Foreskin keratinocyte (primary cell): ENCODE measurements at places on chromosomes 12 and 14. TPM values are rescaled to one million over a fixed set of nuclear protein-coding genes. Genes with fewer than 3 reads are reported as not detected.

Gene DENR
- 36.9 and 45.0 TPM in 2 replicates for polyA plus RNA-seq

Gene KRR1
- 32.5 and 47.0 TPM in 2 replicates for polyA plus RNA-seq

Gene TEAD4
- 16.4 and 21.1 TPM in 2 replicates for polyA plus RNA-seq

Gene KRT73
- polyA plus RNA-seq: not detected in 2 replicates

Gene FGF6
- polyA plus RNA-seq: not detected in 2 replicates

Gene LALBA
- not detected in 2 replicates for polyA plus RNA-seq

Gene LAG3
- 0.12 and 0.20 TPM in 2 replicates for polyA plus RNA-seq

Gene GRIP1
- 0.44 and 0.59 TPM in 2 replicates for polyA plus RNA-seq

Gene KLRK1
- polyA plus RNA-seq: not detected in 2 replicates

Gene FAM90A1
- 0.28 and 0.50 TPM in 2 replicates for polyA plus RNA-seq

Gene ZNF385A
- polyA plus RNA-seq: 77.1 and 81.3 TPM in 2 replicates

Gene PLEKHD1
- not detected in 2 replicates for polyA plus RNA-seq

Gene RASAL1
- polyA plus RNA-seq: not detected in 2 replicates

Gene CLEC2A
- not detected in 2 replicates for polyA plus RNA-seq

Gene DNAH10
- polyA plus RNA-seq: 0.04 and 0.06 TPM in 2 replicates

Gene CD9
- polyA plus RNA-seq: 620 and 648 TPM in 2 replicates

Gene KLHL33
- not detected in 2 replicates for polyA plus RNA-seq

Gene MEG3
- 7.7 and 10.4 TPM in 2 replicates for polyA plus RNA-seq

Gene TSPAN9
- 16.2 and 19.0 TPM in 2 replicates for polyA plus RNA-seq

Gene RHOJ
- polyA plus RNA-seq: 0.03 and 0.11 TPM in 2 replicates

Gene PLEKHG7
- polyA plus RNA-seq: not detected in 2 replicates

Gene ASCL1
- not detected in 2 replicates for polyA plus RNA-seq

Gene CLEC14A
- not detected in 2 replicates for polyA plus RNA-seq

Gene TDRD9
- 0.26 and 1.1 TPM in 2 replicates for polyA plus RNA-seq

Gene LRFN5
- polyA plus RNA-seq: not detected in 2 replicates

Gene ERP29
- polyA plus RNA-seq: 177 and 179 TPM in 2 replicates

Gene DTX1
- not detected in 2 replicates for polyA plus RNA-seq

Gene HOXC10
- 31.8 and 32.0 TPM in 2 replicates for polyA plus RNA-seq

Gene SERPINA3
- 0.04 TPM in 1 of 2 replicates, not detected in the other for polyA plus RNA-seq

Gene ANO4
- 9.0 and 22.8 TPM in 2 replicates for polyA plus RNA-seq

Gene TAMALIN
- 0.12 and 0.15 TPM in 2 replicates for polyA plus RNA-seq

Gene FAM186B
- polyA plus RNA-seq: 0.09 and 0.24 TPM in 2 replicates

Gene ALKBH2
- polyA plus RNA-seq: 39.1 and 40.1 TPM in 2 replicates

Gene CLEC7A
- polyA plus RNA-seq: 0.03 and 0.09 TPM in 2 replicates

Gene NOPCHAP1
- 31.2 and 36.6 TPM in 2 replicates for polyA plus RNA-seq

Gene LMO3
- not detected in 2 replicates for polyA plus RNA-seq
